ENCODE measurements at places on chromosomes 3 and 15.

DNA sequence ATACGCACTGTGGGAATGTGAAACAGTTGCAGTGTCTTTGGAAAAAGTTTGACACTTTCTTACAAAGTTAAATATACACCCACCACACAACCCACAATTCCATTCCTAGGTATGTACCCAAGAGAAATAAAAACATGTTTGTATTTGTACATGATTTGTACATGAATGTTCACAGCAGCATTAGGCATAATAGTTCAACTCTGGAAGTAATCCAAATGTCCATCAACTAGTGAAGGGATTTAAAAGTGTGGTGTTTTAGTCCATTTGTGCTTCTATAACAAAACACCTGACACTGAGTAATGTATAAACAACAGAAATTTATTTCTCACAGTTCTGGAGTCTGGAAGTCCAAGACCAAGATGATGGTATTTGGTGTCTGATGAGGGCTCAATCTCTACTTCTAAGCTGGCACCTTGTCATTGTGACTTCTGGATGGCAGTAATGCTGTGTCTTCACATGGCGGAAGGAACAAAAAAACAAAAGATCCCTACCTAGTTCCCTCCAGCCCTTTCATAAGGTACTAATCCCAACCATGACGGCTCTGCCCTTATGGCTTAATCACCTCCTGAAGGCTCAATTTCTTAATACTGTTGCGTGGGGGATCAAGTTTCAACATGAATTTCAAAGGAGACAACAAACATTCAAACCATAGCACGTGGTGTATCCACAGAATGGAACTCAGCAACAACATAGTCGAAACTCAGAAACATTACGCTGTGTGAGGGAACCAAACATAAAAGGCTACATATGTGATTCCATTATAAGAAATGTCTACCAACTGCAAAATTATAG lies 120.5 kb downstream of the AQP9 start:
- DNase-seq: no peak

- no peak for DNase-seq
These were observed 577.7 kb downstream of the MECOM start for GRCh38 chr3:169085827-169086226.

DNA sequence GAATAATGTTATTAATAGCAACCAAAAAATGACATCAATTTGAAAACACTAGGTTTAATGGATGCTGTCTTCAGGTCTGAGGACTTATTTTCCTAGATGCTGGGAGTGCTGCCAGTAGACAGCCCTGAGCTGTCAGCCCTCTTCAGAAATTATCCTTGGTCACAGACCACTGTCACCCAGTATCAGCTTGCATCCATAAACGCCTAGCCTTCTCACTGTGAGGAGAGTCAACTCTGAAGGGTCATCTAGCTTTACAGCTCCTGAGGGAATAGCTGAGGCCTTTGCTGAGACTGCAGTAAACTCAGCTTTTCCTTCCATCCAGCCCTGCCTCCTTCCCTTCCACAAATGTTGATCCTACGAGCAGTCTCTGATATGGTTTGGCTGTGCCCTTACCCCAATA lies 19.4 kb upstream of the MNS1 start:
- DNase-seq: no peak

DNA sequence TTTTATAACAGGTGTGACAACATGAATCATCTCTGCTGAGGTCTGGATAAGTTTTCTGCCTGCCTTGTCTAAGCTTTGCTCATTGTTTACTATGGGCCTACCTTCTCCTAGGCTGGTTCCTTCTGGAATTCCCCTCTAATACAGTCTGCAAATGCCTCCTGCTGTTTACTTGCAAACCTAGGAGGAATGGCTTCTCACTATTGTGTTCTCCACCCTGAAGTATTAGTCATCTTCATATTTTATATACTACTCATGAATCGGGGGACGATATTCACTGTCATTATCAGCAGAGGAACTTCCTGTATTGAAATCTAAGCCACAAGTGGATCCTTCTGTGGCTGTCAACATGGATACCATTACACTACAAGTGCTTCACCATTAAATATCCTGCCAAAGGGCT lies 154.8 kb downstream of the PLCL2 start:
- no peak for DNase-seq

DNA sequence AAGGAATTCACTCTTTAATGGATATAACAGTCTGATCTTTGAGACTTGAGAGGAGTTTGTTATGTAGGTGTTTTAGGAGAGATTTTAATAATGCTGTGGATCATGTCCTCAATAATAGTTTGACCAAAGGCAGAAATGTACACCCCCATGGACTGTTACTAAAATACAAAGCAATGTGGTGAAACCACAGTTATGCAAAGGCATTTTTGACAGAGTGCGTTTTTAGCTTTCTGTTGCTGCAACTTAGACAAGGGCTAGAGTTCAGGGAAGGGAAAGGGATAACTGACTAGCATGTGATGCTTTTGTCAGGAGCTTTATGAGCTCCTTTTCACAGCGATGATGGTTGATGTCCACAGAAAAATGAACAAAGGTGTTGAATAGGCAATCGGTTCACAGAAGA lies 3.6 kb upstream of the STARD5 start:
- DNase-seq: no peak

DNA sequence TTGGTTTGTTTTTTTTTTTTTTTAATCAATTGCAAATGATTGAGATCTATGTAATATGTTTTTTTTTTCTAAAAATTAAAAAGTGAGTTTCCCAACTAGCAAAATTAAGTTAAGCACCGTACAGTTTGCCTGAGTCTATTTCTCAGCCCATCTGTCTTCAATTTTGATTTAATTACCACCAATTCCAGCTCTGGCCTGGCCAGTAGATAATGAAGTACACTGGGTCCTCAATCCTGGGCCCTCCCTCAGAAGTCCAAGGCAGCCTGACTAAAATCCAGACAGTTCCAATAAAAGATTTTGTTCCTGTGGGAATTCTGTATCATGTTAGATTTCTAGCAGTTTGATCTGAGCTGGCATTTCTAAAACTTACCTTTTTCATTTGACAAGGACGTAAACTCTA lies 887.2 kb downstream of the NAALADL2 start:
- no peak for DNase-seq

GRCh38 chr3:133130168-133130567 lies 92.0 kb downstream of the TMEM108 start:
- no peak for DNase-seq

GRCh38 chr3:150806185-150806835 lies 43.3 kb upstream of the SIAH2 start:
- DNase-seq: no peak

GRCh38 chr3:108086653-108087052 lies 4.2 kb downstream of the CD47 start:
- no peak for DNase-seq

GRCh38 chr3:48587686-48588085 lies 7.4 kb downstream of the COL7A1 start:
- DNase-seq: no peak

DNA sequence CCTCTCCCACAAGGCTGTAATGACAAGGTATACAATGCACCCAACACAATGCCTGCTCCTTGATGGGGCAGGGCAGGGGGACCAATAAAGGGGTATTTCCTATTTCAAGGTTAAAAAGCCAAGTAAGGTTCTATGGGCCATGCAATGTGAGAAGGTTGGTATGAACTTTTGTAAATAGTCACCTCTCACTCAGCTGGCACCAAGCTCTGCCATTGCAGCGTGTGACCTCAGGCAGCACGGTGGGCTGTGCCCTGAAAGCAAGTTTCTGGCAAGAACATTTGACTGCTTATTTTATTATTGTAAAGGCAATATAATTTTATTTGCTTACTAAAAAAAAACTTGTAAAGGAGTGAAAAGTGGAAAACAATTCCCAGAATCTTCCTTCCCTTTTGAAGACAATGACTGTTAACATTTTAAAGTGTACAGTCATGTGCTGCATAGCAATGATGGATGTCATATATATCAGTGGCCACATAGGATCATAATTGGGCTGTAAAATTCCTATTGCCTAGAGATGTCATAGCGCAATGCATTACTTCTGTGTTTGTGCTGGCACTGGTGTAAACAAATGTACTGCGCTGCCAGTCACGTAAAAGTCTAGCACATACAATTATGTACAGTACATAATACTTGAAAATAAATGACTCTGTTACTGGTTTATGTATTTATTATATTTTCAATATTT lies 167.3 kb upstream of the RORA start:
- no peak for DNase-seq

GRCh38 chr15:56019060-56019793 lies 25.8 kb upstream of the NEDD4 start:
- no peak for DNase-seq

GRCh38 chr3:127589600-127590281 lies 792 bp downstream of the TPRA1 start:
- DNase-seq: no peak

- DNase-seq: no peak
These were observed 170.3 kb downstream of the ZPLD1 start for GRCh38 chr3:102605153-102605552.

GRCh38 chr3:23669541-23670255 lies 136.1 kb upstream of the UBE2E1 start:
- DNase-seq: no peak

DNA sequence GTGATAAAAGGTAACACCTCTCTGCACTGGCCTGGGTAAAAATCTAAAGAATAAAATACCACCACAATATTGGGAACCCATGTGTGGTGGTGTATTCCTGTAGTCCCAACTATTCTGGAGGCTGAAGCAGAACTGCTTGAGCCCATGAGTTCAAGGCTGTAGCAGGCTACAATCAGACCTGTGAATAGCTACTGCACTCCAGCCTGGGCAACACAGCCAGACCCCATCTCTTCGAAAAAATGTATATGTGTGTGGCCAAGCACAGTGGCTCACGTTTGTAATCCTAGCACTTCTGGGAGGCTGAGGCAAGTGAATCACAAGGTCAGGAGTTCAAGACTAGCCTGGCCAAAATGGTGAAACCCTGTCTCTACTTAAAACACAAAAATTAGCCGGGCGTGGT lies 1.8 kb upstream of the RPL14 start:
- no peak for DNase-seq

DNA sequence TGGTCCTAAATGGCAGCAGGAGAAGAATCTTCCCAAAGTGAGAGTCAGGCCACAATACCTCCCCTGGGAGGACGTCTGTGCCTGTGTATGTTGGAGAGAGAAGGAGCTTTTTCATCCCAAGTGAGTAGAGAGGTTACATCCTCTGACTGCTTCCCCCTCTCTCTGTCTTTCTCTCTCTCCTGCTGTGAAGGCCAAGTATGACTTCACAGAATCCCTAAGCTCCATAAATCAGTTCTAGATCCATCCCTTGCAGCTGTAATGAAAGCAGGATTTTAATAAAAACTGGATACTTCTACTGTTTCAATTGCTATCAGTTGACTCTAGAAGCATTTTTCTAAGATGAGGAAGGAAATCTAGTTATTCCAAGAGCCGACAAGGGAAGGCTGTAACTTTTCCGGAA lies 389.1 kb upstream of the PROK2 start:
- no peak for DNase-seq

DNA sequence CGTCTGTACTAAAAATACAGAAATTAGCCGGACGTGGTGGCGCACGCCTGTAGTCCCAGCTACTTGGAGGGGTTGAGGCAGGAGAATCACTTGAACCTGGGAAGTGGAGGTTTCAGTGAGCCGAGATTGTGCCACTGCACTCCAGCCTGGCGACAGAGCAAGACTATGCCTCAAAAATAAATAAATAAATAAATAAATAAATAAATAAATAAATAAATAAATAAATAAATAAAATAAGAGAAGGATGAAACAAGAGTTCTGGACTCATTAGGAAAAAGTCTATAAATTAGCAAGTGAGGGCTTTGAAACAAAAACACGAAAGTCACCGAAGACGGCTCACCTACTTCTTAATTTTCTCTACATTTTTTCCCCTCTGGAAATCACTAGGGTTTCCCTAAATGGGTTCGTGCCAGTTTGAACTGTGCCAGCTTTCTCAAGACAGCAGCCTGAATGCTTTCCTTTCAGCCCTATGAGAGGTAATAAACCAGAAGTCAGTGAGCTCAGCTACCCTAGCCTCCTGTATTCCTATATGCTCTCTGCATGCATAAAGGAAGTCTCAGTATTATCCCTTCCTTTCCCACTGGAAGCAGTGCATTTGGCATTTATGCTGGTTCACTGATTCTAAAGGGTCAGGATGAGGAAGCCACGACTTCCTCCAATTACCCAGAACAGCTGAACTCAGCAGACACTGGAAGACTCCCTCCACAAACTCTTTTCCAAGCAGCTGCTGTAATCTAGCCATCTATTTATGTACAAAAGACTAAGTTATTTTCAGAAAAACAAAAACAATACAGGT lies 266.9 kb downstream of the ZBBX start:
- no peak for DNase-seq

- DNase-seq: no peak
These were observed 175.8 kb downstream of the TLE3 start for GRCh38 chr15:69921626-69922619.

GRCh38 chr3:107001635-107002034 lies 375.6 kb upstream of the CCDC54 start:
- DNase-seq: no peak

GRCh38 chr3:124207077-124207476 lies 215.2 kb upstream of the ROPN1 start:
- no peak for DNase-seq

DNA sequence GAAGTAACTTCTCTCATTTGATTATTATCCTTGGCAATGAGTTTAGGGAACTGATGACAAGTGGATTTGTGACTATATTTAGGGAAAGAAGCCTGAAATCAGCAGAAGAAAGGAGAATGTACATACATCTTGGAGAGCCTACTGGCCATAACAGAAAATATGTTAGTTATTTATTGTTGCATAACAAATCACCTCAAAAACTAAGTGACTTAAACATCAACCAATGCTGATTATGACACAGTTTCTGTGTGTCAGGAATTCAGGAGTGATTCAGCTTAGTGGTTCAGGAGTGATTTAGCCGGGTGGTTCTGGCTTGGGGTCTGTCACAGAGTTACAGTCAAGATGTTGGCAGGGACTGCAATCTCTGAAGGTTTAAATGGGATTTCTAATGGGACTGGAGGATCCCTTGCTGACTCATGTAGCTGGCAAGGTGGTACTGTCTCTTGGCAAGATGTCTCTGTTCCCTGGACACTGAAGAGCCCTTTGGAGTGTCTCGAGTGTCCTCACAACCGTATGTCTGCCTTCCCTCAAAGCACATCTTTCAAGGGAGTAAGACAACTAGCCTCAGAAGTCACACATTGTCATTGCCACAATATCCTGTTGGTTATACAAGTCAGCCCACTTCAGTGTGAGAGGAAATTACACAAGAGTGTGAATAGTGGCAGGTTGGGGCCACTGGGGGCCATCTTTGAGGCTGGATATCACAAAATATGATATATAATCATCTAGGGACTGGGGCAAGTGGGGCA lies 248.9 kb downstream of the SV2B start:
- no peak for DNase-seq

DNA sequence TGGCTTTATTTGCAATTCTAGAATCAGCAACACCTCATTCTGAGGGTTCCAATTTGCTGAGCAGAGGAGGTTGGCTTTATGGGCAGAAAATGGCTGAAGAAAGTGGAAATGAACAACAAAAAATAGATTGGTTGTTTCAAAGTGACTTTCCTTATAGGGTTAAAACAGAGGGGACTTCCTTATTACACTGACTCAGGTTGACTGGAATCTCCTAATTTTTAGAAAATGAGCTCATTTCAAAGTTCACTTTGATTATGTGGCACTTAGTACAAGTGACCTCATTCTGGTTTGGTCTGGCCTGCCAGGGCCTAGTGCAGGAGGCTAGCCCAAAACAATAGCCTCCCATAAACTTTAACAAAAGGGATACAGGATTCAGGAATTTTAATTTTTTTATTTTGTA lies 41.4 kb downstream of the NFKBIZ start:
- no peak for DNase-seq

- no peak for DNase-seq
These were observed 9.9 kb upstream of the RPL29 start for GRCh38 chr3:52005571-52005986.

Data from stimulated activated CD8-positive, alpha-beta memory T cell treated with anti-CD3 and anti-CD28 coated beads, Interleukin-15, amount 100 ng/mL, for 1 hour (primary cell).